Natural killer cell (primary cell): ENCODE measurements at places on chromosomes 12 and 14.

GRCh38 chr12:50017641-50018040, 7.7 kb downstream of the RACGAP1 start:
- DNase-seq = no peak

DNA sequence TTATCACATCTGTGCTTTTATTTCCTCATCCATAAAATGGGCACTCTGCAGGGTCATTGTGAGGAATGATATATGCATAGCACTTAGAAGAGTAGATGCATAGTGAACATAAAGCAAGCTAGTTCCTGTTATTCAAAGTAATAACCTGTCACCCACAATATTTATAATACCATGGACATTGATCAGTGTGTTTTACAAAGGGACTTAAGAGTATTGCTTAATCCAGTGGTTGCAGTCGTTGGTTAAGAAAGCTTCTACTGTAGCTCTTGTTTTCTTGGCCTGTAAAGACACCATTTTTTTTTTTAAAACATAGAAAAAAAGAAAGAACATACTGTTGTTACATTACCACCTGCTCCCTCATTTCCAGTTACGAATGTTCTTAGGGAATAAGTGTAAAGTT, 13.1 kb downstream of the METAP2 start:
- no peak for DNase-seq

GRCh38 chr12:65944637-65945036, 120.4 kb downstream of the HMGA2 start:
- no peak for DNase-seq

DNA sequence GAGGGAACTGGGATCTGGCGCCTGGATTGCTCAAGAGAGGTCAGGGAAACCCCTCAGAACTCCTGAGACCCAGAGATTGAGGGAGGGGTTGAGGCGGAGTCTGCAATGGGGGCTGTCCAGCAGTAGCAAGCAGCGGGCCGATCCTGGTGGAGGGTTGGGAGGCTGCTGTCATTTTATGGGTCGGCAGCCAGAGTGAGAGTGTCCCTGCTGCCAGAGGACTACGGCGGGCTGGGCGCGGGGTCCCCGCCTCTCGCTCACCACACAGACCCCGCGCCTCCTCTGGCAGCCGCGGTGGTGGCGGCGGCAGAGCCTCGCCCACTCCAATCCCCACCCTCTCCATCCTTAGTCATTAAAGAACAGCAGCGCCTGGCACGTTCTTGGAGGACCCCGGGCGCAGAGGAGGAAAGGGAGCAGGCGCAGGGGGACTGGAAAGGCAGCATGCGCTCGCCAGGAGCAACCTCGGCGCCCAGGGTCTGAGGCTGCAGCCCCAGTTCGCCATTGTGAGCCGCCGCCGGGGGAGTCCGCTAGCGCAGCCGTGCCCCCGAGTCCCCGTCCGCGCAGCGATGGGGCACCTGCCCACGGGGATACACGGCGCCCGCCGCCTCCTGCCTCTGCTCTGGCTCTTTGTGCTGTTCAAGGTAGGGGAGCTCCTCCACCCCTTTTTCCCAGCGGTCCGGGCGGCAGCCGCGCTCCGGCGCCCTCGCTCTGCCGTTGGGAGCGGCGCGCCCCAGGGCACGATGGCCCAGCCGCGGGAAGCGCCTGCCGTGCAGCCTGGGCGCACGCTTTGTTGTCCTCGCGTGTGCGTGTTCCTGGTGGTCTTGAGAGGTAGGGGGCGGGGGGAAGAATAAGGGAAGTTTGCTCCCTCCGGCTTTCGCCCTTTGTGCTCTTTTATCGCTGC, at the start of gene PTPRO:
Gene PTPRO, plus strand, starts transcription at position 345 of the 898 bp plus-strand sequence.
- no peak for DNase-seq

DNA sequence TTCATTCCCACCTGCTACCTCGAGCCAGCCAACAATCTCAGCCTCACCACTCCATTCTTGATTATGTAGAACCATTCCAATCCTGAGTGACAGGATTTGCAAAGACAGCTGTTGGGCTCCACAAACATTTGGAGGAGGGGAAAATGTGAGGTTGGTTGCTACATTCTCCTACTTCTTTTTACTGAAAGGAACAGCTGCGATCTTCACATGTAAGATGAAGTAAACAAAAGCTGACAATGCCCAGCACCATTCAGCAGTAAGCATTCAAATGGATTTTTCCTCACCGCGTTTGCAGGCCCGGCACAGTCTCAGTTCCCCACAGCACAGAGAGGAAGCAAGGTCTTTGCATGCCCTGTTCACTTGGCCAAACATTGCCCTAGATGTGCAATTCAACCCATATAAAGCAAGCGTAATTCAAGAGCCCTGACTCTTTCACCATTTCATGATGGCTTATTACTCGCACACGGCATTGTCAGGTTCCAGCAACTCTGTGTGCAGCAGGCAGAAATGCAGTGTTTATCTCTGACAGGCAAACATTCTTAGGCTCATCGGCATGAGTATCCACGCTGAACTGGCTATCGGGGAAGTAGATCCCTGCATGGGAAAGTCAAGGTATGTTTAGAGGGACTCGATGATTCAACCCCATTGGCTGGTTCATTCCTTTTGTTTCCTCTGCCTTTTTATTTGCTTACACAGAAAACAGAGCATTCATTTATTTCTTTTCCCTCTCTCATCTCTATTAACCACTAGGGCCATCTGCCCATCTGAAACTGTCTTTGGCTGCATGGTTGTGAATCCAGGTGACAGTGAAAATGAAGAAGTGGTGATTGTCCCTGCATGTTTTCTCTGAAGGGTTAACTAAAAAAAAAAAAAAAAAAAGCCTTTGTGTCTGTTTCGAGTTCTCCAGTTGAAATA, 236.1 kb upstream of the PLEKHG7 start:
- DNase-seq = no peak

DNA sequence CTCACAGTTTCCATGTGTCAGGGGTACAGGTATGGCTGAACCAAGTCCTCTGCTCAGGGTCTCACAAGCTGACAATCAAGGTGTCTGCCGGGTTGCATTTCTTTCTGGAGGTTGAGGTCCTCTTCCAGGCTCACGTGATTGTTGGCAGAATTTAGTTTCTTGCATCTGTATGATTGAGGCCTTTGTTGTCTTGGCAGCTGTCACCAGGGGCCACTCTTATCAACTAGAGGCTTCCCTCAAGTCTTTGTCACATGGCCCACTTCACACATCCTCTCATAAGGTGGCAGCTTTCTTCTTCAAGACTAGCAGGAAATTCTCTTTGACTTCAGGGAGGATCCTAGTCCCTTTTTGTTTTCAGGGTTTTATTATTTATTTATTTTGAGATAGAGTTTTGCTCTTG, 46.0 kb upstream of the FOS start:
- peak; percentile 90 for DNase-seq

DNA sequence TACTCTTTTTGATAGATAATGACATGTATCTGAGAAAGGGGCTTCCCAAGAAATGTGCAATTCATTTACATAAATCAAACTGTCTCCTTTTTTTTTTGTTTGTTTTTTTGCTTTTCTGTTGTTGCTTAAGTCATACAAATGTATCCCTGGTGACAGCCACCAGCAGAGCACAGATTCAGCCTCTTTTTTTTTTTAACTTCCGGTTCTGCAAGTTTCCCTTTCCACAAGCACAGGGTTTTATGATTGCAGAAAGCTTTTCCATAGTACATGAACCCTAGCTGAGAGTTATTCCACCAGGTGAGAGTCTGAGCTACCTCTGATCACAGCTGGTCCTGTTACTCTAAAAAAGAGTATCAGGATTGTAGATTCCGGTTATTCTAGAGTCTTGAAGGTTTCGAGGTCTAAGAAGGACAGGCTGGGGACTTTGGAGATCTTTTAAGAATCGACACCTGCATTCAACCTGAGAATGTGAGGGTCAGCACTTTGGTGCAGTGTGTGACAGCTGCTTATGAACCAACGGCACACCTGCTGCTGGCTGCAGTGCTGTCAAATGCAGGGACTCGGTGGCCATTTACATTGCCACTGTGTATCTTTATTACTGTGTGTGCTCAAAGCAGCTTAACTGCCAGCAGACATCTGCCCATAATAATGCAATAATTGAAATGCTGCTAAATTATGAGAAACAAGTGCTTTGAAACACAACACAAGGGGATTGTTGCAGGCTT, 551.7 kb downstream of the NRXN3 start:
- DNase-seq = no peak

- DNase-seq = no peak
Measured at GRCh38 chr12:778615-779014, 26.2 kb downstream of the WNK1 start.

- DNase-seq = no peak
Measured at GRCh38 chr12:132618683-132619043, at the start of gene P2RX2. P2RX2 (plus strand) TSS chr12:132618776; CDS start chr12:132618817, 41 bp downstream.

- DNase-seq = no peak
Measured at GRCh38 chr12:31000751-31001150, 72.9 kb upstream of the DDX11 start.

GRCh38 chr12:117718141-117718540, 250.6 kb downstream of the KSR2 start:
- DNase-seq = no peak

DNA sequence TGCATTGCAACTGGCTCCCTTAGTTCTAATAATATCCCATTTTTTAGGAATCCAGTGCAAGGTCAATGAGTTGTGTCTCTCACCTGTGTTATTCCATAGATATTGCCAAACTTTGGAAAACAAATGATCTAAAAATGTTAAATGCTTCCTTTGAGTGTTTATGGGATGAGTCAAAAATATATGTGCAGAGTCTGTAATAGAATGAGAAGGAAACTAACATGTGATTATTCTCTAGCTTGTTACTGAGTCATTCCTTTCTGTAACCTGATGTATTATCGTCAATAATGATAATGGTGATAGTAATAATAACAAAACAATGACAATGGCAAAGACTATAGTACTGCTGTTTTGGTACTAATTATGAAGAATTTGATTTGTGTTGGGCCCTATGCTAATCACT, 11.5 kb downstream of the ACSS3 start:
- no peak for DNase-seq

- DNase-seq = peak; percentile 64
Measured at GRCh38 chr12:121443193-121443870, 43.4 kb downstream of the RNF34 start.

DNA sequence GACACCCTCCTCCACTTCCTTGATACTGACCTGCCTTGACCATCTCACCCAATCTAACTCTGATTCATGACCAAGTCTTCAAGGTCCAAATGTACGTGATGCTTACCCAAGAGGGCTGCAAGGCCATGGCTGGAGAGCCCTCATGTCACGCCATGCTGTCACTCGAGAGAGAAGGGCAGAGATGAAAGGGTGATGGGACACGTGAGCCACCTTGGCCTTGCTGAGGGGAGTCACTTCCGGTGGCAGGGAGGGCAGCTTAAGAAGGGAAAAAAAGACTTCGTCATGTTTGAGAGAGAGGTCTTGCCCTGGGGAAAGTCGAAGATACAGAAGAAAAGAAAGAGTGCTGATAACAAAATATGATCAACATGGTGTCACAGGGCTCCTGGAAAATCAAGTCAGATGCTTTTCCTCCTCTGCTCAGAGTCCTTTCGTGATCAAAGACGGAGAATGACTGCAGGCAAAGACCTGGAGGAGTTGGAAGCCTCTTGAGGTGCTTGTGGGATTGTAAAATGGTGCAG, 3.3 kb upstream of the SCARB1 start:
- no peak for DNase-seq

DNA sequence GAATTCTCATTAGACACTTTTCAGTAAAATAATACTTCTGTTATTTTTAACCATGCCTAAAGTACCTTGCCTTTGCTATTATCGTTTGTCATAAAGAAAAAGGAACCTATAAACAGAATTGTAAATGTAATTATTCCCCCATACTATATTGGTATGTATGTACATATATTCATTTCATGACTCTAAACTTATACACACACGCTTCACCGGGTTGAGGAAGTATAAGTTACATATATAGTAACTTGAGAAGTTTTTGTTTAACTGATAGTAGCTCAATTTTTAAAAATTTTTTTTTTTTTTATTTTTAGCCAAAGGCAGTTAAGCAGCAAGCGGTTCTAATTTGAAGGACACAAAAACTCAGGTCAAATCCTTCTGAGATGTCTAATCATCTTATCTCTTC, 107.6 kb downstream of the PLEKHG7 start:
- no peak for DNase-seq

DNA sequence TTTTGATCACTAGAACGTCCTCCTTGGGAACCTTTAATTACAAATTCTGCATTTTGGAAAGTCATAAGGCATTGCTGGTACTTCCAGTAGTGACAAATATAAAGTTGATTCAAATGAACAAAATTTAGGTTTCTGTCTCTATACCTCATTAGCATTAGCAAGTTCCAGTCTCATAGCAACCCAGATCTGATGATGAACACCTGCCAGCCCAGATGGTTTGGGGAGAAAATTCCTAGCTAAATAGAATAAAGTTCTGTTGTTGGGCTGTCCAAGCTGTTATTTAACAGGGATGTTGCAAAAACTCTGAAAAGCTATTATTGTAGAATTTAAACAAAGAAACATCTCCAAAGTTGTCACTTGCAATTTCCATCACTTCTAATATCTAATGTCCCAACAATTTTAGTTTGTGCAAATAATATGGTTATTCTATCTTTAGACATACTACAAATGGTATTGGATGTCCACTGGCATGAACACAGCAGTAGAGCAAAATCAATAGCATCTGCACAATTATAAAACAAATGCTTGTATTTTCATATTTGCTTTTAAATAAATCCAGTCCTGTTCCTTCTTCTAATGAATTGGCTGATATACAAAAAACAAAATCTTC, 299.4 kb downstream of the SLC16A7 start:
- DNase-seq = no peak

- DNase-seq = no peak
Measured at GRCh38 chr14:56797569-56798446, 12.5 kb downstream of the OTX2 start.

GRCh38 chr12:78375461-78375860, 489.1 kb upstream of the SYT1 start:
- no peak for DNase-seq

DNA sequence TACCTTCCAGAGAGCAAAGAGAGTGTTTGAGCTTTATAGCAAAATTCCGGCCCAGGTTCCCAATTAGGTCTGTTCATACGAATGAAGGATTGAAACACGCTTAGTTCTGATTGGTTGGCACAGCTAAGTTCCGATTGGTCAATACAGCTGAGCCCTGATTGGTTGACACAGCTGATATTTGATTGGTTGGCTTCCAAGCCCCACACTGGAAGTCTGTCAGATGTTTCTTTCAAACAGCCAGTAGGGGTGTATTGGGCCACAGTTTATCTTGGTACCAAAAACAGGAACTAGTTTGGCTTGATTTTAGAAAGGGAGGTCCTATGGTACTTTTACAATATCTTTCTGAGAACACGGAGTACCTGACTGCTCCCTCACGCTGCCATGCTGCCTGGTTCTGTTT, 93.4 kb downstream of the CAND1 start:
- no peak for DNase-seq

GRCh38 chr12:66087365-66087943, 43.1 kb downstream of the LLPH start:
- DNase-seq = peak; percentile 68

- DNase-seq = no peak
Measured at GRCh38 chr12:102781117-102781516, 135.9 kb downstream of the PAH start.

DNA sequence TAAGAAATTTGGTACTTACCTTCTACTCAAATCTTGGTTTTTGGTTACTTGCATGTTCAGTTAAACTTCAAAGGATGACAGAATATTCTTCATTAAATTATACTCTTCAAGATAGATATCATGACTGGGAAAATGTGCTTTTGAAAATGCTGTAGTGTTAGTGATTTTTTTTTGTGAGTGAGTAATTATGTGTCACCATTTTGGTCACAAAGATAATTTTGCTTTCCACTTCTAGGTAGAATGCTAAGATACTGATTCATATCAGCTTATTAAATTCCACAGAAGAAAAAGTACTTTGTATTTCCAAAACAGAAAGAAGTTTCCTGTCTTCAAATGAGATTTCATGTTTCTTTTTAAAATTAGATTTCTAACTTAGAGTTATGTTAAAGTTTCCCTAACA, 61.2 kb downstream of the ATXN7L3B start:
- DNase-seq = no peak

GRCh38 chr14:72237722-72238666, 305.8 kb downstream of the RGS6 start:
- DNase-seq = no peak
